ENCODE measurements at places on chromosomes 16 and 17. TPM values are rescaled to one million over a fixed set of nuclear protein-coding genes. Genes with fewer than 3 reads are reported as not detected.

- DNase-seq: no peak
Observed at GRCh38 chr16:81080233-81080632, 3.2 kb upstream of the C16orf46 start.

The TK1 gene
- 4.6 TPM for total RNA-seq

GRCh38 chr17:75404731-75405364, 630 bp downstream of the GRB2 start:
- peak; percentile 25 for DNase-seq

GRCh38 chr16:87351320-87351698, 32.3 kb downstream of the FBXO31 start:
- no peak for DNase-seq

The ZDHHC7 gene
- total RNA-seq: 56.4 TPM

GRCh38 chr17:36001862-36002603, 680 bp upstream of the CCL15 start:
- DNase-seq: peak; percentile 83

GRCh38 chr17:49851387-49852291, 3.8 kb upstream of the TAC4 start:
- DNase-seq: peak; percentile 64

DNA sequence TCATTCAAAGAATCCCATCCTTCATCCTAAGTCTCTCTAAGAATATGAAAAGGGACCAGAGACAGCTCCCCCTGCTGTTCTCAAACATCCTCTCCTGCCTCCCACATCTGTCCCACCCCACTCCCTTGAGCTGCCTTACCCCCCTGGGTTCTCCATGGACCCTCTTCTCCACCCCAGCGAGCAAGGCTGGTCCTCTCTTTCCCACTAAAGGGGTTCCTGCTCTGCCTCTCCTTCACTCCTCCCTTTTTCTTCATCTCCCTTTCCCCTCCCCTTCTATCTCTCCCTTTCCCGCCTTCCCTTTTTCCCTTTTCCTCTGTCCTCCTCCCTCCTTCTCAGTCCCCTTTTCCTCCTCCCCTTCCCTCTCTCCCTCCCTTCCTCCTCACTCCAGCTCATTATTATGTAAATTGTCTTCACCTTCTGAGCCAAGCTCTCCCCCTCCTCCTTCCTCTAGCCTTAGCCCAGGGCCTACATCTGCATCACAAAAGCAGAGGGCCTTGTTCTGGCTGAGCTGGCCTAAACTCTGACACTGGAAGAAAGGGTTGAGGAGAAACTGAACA, 90.0 kb downstream of the GNAO1 start:
- DNase-seq: no peak

DNA sequence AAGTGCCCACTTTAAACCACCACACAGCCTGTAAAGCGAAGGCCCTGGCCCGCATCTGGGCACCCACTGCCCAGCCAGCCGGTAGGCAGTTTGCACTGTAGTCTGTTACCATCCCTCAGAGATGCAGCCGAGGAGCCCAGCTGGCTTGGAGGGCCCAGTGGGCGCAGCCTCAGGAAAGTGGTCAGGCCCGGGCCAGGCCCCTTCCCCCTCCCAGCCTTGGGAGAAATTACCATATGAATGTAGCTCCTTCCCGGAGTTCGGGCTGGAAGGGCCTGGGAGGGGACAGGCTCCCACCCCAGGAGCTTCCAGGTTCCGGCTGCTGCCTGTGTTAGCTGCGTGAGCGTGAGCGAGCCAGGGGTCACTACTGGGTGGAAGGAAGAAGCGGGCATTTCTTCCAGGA, 325.4 kb downstream of the SEC14L1 start:
- no peak for DNase-seq

DNA sequence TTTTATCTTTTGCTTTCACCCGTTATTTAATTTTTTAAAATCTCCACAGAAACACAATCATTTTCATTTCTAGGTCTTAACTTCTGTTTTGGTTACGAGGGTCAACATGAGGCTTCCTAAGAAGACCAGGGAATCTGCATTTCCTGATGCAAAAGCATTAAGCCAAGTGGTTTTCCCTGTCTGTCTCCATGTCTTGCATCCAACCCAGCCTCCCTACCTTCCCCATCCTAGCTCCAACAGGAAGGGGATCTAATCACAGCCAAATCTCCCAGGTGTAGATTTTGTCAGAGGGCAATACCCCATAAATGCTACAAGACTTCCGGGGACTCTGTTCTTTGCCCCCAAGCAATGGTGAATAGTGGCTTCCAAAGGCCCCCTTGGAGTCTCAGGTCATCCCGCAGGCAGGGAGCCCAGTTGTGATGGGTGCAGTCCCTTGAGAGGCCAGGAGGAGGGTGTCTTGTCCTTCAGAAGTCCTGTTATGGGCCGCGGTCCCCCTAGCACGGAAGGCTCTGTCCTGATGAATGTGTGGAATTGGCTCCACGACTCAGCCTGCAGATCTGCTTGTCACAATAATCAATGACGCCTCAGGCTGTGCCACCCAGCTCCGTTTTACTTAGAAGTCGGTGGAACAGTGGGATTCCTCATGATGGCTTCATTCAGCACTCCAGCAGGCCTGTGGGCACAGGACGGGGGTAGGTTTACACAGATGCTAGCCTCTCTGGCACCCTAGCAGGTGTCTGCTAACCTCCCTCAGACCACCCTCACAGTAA, 141.1 kb downstream of the RGS9 start:
- DNase-seq: peak; percentile 56

DNA sequence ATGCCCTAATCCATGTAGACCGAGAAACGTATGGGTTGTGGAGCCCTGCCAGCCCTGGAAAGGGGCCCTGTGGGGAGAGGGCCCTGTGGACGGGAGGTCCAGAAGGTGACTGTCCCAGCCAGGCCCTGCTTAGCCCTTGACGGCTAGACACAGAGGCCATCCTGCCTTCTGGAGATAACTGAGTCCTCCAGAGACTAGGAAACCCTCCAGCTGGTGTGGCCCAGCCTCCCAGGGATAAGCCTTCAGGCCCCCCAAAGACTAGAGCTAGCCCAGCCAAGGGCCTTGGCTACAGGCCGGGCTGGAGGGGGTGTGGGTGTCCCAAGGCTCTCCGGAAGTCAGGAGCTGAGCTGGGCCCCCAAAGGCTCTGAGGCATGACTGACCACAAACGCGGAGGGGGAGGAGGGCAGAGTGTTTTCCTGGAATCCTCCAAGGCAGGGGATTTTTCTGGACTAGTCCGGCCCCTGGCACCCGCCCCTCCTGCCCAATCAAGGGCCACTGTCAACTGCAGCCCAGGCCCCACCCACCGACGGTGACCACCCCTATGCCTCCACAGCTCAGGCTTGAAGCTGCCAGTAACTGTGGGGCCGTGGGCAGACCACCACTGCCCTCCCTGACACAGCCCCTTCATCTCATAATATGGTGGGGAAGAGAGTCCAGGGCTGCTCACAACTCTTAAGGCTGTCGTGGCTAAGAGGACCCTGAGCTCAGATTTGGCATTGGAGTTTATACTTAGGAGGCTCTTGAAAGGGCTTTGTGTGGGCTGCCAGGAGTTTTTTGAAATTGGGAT, 885 bp upstream of the VASN start:
- DNase-seq: peak; percentile 53

The TPSG1 gene
- total RNA-seq: 1.6 TPM

- DNase-seq: peak; percentile 86
Observed at GRCh38 chr16:59878479-59878878, 1144.4 kb upstream of the GOT2 start.

GRCh38 chr17:74176546-74177001, 26.9 kb upstream of the RPL38 start:
- DNase-seq: peak; percentile 52

DNA sequence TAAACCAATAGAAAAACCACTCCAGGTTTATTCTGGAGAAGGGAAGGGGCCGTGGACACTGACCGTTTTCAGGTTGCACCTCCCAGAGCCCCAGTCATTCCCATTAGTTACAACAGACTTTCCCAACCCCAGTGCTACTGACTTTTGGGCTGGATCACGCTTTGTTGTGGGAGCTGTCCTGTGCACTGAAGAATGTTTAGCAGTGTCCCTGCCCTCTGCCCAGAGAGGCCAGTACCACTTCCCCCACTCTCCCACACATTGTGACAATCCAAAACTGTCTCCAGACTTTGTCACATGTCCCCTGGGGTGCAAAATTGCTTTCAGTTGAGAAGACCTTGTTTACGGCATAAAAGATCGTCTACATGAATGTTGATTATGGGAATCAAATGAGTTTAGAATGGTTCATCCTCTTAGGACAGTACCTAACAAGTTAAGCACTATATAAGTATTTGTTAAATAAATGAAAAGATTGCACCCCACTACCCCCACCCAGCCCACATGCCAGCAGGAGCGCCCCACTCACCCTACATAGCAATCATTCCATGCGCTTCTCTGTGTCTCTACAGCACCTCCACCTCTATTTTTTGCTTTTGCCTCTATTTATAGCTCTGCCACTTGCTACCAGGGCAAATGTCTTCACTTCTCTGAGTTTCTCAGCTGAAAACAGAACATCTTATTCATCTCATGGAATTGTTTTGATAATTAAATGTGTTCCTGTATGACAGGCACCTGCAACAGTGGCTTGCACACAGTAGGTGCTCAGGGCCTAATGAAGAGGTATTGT, 104.9 kb downstream of the AXIN2 start:
- DNase-seq: no peak

DNA sequence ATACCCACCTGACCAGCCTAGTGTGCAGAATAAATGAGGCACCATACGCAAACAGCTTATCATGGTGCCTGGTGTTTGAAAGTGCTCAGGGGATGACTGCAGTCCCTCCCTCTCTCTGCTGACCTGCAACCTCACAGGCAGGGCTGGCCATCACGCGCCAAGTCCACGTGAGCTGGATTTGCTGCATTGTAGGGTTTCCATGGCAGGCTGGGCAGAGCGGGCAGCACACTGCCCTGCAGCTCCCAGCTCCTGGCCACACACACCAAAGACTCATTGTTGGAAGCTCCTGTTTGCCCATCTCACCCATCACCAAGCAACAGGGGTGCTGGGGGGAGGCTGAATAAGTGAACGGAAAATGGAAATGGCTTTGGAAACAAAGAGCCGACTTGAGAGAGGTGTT, 81.8 kb downstream of the IRX3 start:
- no peak for DNase-seq

DNA sequence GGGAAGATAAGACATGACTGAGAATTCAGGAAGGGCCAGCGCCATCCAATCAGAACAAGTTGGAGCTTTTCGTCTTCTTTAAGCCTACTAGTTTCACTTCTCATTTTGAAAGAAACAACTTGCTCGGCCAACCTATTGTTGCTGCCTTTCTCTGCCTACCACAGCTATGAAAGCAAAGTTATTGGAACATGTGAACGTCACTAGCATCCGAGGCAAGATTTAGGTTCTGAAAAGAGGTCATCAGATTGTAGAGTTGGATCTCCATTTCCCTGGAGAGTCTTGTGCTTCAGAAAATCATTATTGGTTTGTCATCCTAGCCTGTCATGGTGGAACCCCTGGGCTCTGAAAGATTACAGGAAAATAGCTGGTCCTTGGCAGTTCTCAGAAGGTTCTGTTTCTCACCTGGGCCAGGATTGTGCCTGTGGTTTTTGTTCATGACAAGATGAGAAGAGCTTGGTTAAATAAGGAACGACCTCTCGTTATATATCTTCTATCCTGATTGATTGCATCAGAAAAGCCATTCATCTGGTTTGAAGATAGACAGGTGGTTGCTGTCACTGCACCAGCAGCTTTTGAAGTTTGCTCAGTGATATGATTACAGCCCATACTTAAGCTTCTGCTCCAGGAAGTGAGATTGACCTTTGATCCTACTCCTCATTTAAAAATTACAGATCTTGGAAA, 25.3 kb downstream of the CDH13 start:
- DNase-seq: no peak

GRCh38 chr17:15298176-15298575, 33.0 kb upstream of the PMP22 start:
- DNase-seq: no peak

DNA sequence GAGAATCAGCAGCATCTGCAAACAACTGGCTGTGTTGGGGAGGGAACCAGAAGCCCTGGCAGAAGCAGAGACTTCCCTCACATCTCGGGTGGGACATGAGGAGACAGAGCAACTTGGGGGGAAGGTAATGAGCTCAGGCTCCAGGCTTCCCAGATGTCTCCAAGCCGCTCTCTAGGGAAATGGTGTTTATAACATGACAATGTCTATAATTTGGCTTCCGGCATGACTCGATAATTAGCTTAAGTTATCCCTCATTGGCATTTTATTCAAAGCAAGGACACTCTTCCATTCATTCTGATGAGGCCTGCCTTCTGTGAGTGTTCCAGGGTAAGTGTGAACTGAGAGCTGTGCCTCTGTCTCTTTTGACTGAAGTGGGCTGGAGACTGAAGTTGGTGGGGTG, 14.7 kb upstream of the MLLT6 start:
- no peak for DNase-seq

The TMEM88 gene
- 5.8 TPM for total RNA-seq

- DNase-seq: no peak
Observed at GRCh38 chr17:34378664-34379101, 15.7 kb upstream of the CCL1 start.

DNA sequence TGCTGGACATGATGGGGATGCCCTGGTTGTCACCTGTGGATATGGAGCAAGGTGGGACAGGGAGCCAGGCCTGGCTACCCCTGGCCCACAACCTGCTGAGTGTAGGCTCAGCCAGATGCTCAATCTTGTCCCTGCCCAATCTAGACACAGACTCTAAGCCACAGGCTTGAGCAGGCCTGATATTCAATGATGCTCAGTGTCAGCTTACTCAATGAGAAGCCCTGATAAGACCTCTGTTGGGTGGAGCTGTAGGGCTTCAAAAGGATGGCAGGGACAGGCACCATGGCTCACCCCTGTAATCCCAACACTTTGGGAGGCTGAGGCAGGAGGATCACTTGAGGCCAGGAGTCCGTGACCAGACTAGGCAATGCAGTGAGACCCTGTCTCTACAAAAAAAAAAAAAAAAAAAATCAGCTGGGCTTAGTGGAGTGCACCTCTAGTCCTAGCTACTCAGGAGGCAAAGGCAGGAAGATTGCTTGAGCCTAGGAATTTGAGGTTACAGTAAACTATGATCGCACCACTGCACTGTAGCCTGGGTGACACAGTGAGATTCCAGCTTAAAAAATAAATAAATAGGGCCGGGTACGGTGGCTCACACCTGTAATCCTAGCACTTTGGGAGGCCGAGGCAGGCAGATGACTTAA, 3.4 kb downstream of the LCAT start:
- DNase-seq: no peak

- DNase-seq: no peak
Observed at GRCh38 chr16:81590714-81591544, 146.3 kb downstream of the CMIP start.

The KRT31 gene
- total RNA-seq: not detected

- DNase-seq: peak; percentile 41
Observed at GRCh38 chr16:30054959-30055553, 10.5 kb upstream of the ALDOA start.

- no peak for DNase-seq
Observed at GRCh38 chr17:72357764-72358365, 237.0 kb downstream of the SOX9 start.

The KRT33A gene
- not detected for total RNA-seq
